ENCODE measurements at places on chromosomes 11 and 22. TPM values are rescaled to one million over a fixed set of nuclear protein-coding genes. Genes with fewer than 3 reads are reported as not detected.

GRCh38 chr11:12499071-12499470 lies 121.7 kb downstream of the PARVA start:
- H3K4me1 ChIP-seq: peaks cover 34% of the 10 kb centered on the region
- no peaks in the 10 kb centered on the region for H3K27me3 ChIP-seq
- DNase-seq: no peak
- H3K27ac ChIP-seq: peak overlapping the region; percentile 24
- no peak overlapping the region for H3K4me3 ChIP-seq

DNA sequence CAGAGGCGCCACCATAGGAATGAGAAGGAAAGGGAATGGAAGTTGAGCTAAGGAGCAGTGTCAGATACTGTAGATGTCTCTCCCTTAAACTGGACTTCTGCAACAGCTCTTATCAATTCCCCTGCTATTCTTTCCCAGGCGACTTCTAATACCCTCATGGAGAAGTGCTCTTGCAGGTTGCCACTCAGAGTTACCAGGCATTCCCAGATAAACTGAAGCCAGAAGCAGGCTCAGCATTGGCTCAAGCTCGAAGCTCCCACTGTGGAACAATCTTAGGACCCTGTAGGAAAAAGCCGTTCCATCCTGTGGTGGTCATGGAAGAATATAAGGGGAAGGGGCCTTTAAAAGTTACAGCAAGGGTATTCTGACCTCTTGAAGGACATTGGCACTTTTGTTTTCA lies 208.7 kb upstream of the PLET1 start:
- H3K4me1 ChIP-seq: no peaks in the 10 kb centered on the region
- H3K36me3 ChIP-seq: no peaks in the 10 kb centered on the region
- no peak for DNase-seq
- no peak overlapping the region for H3K4me3 ChIP-seq
- H3K27me3 ChIP-seq: no peaks in the 10 kb centered on the region

HSPA8 gene
- 707 TPM for total RNA-seq

DNA sequence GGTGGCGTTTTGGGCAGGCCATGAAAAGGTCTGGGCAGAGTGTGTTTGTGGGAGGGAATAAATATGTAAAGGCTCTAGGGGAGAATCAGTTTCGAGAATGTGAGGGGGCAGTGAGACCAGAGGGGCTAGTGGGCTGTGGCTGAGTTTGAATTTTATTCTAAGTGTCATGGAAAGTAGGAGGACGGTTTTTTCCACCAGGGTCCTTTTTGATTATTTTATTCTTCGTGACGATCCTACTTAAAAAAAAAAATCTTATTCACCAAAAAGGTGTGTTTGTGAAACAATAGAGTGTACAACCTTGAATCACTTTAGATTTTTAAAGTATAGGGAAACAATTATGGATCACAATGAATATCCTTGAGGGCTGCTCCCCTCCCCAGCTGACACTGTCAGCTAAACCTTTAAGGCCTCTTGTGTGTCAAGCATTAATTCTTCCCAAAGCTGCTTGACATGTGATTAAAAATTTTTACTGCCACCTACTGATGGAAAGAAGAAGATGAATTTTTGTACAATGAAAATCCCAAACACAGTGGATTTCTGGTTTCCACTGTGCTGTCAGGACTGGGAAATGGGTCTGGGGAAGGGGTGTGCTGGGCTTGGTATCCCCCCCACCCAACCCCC lies 107.5 kb upstream of the OR4B1 start:
- no peak for DNase-seq
- no peak overlapping the region for H3K4me3 ChIP-seq
- peaks cover 24% of the 10 kb centered on the region for H3K4me1 ChIP-seq
- H3K36me3 ChIP-seq: no peaks in the 10 kb centered on the region
- peak overlapping the region; percentile 40 for H3K27ac ChIP-seq
- H3K27me3 ChIP-seq: no peaks in the 10 kb centered on the region

BDNF gene
- total RNA-seq: 1.1 TPM

ATXN10 gene
- total RNA-seq: 160 TPM

- peaks cover 41% of the 10 kb centered on the region for H3K4me1 ChIP-seq
- peaks cover 41% of the 10 kb centered on the region for H3K36me3 ChIP-seq
- no peaks in the 10 kb centered on the region for H3K27me3 ChIP-seq
- H3K4me3 ChIP-seq: no peak overlapping the region
- DNase-seq: no peak
Observed at GRCh38 chr22:41526226-41526829, 17.9 kb downstream of the POLR3H start.

DNA sequence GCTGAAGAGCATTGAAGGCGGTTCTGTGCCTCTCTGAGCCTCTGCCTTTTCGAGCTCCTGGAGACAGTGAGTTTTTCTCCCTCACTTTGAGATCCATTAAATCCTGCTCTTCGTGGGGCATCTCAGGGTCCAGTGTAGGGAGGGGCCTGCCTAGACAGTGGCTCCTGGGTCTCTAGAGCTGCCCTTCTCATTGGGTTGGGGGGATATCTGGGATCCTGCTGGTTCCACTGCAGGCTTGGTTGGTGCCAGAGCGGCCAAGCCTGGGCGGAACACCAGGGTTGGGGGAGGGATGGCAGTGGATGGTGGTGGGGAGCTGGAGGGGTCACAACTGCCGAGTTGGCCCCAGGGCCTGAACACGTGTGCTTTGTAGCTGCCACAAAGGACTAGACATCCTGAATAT lies 52.2 kb upstream of the CARS1 start:
- DNase-seq: no peak
- no peak overlapping the region for H3K4me3 ChIP-seq
- H3K36me3 ChIP-seq: peaks cover 25% of the 10 kb centered on the region

DNA sequence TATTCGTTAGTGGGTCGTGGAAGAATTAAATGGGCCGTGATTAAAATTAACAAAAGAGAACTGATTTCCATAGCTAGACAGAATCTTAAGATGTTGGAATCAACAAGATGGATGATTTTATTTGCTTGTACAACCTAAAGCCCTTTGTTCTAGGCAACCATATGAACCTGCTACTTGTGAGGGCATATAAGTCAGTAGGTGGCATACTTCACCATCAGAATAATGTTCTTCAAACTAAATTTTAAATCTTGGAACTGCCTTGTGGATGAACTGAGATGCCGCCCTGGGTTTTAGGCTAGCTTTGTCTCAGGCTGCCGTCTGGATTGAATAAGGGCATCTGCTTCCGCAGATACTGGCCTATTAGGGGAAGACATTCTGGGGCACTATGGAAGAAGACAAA lies 40.9 kb downstream of the CSRP3 start:
- no peak overlapping the region for H3K4me3 ChIP-seq
- H3K27ac ChIP-seq: no peak overlapping the region
- no peaks in the 10 kb centered on the region for H3K36me3 ChIP-seq
- H3K27me3 ChIP-seq: no peaks in the 10 kb centered on the region
- DNase-seq: no peak

GRCh38 chr11:10920205-10920604 lies 62.4 kb upstream of the ZBED5 start:
- no peak for DNase-seq
- H3K27ac ChIP-seq: no peak overlapping the region
- H3K36me3 ChIP-seq: no peaks in the 10 kb centered on the region
- no peaks in the 10 kb centered on the region for H3K27me3 ChIP-seq
- no peak overlapping the region for H3K4me3 ChIP-seq

- no peaks in the 10 kb centered on the region for H3K4me1 ChIP-seq
- no peaks in the 10 kb centered on the region for H3K27me3 ChIP-seq
- no peak overlapping the region for H3K4me3 ChIP-seq
- no peak overlapping the region for H3K27ac ChIP-seq
- H3K36me3 ChIP-seq: no peaks in the 10 kb centered on the region
Observed at GRCh38 chr11:77181799-77182541, 53.9 kb downstream of the MYO7A start.

OR10G8 gene
- not detected for total RNA-seq

- no peaks in the 10 kb centered on the region for H3K36me3 ChIP-seq
- H3K4me3 ChIP-seq: no peak overlapping the region
- H3K27me3 ChIP-seq: no peaks in the 10 kb centered on the region
Observed at GRCh38 chr11:100785148-100785983, 98.3 kb downstream of the ARHGAP42 start.

- H3K36me3 ChIP-seq: no peaks in the 10 kb centered on the region
- DNase-seq: no peak
- no peak overlapping the region for H3K4me3 ChIP-seq
- no peaks in the 10 kb centered on the region for H3K4me1 ChIP-seq
- H3K27ac ChIP-seq: no peak overlapping the region
Observed at GRCh38 chr11:60482361-60482760, 10.2 kb upstream of the MS4A12 start.

DNA sequence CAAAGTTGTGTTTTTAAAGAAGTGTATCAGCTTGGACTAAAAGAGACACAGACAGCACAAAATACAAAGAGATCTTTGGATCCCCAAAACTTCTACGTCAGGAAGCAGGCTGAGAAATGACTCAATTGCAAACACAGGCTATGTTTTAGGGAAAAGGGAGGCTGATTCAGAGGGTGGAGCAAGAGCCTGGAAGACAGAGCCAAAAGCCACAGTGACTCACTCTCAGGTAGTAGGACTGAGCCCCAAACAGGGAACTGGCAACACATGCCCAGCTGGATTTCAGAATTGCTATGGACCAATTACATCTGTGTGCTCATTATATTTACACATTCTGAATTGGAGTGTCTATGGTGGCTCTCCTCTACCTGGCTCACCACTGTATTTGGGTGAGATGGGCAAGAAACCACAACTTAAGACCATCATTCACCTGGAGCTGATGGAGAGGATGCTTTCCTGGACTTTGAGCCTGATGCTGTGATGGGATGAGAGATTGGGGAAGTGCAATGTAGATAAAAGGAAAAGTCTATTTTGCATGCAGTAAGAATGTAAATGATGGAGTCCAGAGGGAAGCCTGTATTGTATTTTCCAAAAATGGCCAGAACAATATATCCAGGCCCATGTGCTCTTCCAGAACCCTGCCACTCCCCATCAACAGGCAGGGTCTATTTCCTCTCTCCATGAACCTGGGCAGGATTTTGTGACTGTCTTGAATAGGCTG lies 20.8 kb upstream of the LINC01488 start:
- no peak overlapping the region for H3K27ac ChIP-seq
- DNase-seq: no peak
- peaks cover 11% of the 10 kb centered on the region for H3K4me1 ChIP-seq
- H3K27me3 ChIP-seq: no peaks in the 10 kb centered on the region
- H3K36me3 ChIP-seq: no peaks in the 10 kb centered on the region

DNA sequence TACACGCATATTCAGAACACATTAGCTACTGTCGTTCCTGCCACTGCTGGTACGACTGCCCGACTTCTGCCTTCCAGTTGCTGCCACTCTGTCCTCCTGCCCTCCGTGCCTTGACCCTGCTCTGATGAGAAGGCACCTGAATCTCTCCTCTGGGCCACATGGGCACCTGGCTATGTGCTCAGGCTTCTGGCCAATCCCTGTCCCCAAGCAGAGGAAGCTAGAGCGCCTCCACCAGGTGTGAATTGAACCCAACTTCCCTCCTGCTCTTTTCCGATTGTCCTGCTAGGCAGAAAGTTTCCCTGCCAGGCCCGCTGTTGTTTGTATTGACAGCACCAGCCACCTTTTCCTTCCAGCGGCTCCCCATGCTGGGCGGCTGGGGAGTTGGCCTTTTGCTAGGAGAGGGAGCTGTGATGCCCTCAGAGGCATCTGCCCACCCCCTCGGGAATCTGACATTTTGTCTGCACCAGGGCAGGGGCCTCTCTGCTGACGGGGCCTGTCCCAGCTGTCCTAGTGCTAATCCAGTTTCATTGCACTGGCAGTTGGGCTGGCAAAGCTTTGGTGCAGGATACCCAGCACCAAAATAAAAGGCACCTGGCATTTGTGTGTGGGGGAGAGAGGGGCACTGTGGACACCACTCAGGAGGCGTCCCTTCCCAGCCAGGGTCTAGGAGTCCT lies 118.0 kb downstream of the GRIK4 start:
- H3K4me1 ChIP-seq: no peaks in the 10 kb centered on the region
- H3K27me3 ChIP-seq: no peaks in the 10 kb centered on the region
- no peak overlapping the region for H3K4me3 ChIP-seq
- no peaks in the 10 kb centered on the region for H3K36me3 ChIP-seq
- DNase-seq: no peak
- H3K27ac ChIP-seq: no peak overlapping the region

DNA sequence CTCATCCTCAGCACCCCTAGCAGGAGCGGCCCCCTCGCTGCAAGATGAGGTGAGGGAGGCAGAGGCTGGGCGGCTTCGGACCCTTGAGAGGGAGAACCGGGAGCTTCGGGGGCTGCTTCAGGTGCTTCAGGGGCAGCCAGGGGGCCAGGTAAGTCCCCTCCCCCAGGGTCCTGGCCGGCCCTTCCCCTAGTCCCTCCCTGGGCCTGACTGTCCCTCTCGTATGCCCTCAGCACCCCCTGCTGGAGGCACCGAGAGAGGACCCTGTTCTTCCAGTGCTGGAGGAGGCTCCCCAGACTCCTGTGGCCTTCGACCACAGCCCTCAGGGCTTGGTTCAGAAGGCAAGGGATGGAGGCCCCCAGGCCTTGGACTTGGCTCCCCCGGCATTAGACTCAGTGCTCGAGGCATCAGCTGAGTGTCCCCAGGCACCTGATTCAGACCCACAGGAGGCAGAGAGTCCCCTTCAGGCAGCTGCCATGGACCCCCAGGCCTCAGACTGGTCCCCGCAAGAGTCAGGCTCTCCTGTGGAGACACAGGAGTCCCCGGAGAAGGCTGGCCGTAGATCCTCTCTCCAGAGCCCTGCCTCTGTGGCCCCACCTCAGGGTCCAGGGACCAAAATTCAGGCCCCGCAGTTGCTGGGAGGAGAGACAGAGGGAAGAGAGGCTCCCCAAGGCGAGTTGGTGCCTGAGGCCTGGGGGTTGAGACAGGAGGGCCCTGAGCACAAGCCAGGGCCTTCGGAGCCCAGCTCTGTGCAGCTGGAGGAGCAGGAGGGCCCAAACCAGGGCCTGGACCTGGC lies 4.0 kb downstream of the CCDC88B start:
- no peaks in the 10 kb centered on the region for H3K36me3 ChIP-seq
- H3K4me1 ChIP-seq: peaks cover 7% of the 10 kb centered on the region
- no peaks in the 10 kb centered on the region for H3K27me3 ChIP-seq
- H3K4me3 ChIP-seq: no peak overlapping the region
- DNase-seq: no peak

DNA sequence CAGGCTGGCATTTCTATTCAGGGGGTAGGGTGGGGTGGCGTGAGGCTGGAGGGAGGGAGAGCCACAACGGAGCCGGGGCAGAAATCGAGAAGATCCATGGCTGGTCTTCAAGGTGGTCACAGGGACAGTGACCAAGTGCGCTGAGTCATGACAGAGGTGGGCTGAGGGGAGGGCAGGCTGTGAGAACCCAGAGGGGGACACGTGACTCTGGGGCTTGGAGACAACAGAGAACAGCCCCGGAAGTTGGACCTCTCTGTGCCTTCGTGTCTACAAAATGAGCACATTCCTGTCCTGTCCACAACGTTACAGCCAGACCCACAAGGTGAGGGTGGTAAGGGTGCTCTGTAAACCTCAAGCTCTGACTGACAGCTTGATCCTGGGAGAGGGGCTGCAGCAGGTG lies 35.1 kb upstream of the ARFGAP3 start:
- no peak overlapping the region for H3K4me3 ChIP-seq
- H3K36me3 ChIP-seq: peaks cover 28% of the 10 kb centered on the region
- H3K27ac ChIP-seq: no peak overlapping the region
- H3K27me3 ChIP-seq: no peaks in the 10 kb centered on the region
- DNase-seq: no peak
- H3K4me1 ChIP-seq: peaks cover 15% of the 10 kb centered on the region

DNA sequence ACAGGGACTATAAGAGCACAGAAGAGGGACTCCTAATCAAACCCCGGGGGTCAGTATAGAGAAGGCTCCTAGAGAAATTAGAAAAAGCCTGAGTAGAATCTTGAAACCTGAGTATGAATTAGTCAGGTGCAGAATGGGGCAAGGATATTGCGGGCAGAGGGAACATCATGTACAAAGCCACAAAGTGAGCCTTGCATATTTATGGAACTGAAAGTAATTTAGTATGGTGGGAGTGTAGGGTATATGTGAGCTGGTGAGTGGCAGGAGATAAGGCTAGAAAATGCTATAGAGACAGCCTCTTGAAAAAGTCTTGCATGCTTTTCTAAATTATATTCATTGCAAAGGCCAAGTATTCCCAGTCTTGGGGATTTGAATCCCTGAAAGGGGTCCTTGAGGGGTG lies 93.7 kb downstream of the STIM1 start:
- H3K27ac ChIP-seq: peak overlapping the region; percentile 83
- DNase-seq: no peak
- H3K4me3 ChIP-seq: no peak overlapping the region
- peaks cover 63% of the 10 kb centered on the region for H3K4me1 ChIP-seq
